ENCODE measurements at places on chromosomes 6 and 20.

GRCh38 chr6:82270881-82271635 lies 23.5 kb upstream of the IBTK start:
- peak; percentile 34 for DNase-seq

DNA sequence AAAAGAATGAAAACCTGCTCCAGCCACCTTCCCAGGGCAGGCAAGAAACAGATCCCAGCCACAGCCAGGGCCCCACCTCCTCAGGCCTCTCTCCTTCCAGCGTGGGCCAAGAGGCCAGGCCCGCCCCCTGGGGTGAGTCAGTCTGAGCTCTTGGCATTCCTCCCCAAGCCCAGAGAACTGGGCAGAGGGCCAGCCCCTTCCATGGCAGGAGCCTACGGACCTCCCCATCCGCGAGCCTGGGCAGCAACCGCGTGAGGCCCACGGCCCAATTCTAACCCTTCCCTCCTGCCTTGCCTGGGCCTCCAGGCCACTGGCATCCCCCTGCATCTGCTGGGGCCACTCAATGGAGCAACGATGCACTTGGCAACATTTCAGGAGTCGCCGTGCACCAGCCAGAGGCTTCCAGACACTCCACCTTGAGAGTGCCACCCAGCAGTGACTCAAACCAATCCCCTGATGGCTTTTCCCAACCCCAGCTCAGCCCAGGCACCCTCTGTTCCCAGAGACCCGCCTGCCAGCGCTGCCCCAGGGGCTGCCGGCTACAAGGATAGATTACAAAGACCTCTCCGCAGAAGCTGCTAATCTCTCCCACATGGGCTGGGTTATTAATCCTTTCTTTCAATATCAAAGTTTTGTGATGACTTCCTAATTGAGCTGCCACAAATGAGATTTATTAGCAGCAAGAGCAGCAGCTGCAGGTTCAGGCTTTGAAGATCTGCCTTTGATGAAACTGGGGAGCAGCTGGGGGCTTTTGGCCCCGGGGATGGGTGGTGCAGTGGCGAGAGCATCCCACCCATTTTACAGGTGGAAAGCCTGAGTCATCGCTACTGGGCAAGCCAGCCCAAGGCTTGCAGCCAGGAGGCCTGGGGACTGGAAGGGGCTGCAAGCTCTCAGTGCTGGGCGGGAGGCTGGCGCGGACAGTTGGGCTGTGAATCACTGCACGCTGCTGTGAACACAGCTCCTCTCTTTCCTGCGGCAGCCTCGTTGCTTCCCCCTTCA lies 85.7 kb downstream of the NFATC2 start:
- no peak for DNase-seq

- DNase-seq: no peak
Measured at GRCh38 chr20:43642548-43642947, 24.4 kb upstream of the MYBL2 start.

DNA sequence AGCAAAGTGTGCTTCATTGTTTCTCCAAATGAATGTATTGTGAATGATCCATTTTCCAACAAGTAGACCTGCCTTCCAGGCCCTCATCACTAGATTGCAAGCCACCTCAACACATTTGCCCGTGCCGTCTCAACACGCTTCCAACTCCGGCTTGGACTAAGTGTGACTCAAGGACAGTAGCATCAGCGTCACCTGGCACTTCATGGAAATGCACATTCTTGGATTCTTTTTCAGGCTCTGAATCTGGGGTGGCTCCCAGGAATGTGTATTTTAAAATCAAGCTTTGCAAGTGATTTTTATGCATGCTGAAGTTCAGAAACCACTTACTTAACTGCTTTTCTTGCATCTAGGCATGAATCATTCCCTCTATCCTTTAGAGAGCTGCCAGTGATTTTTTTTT lies 129.6 kb upstream of the EEF1E1 start:
- DNase-seq: no peak

DNA sequence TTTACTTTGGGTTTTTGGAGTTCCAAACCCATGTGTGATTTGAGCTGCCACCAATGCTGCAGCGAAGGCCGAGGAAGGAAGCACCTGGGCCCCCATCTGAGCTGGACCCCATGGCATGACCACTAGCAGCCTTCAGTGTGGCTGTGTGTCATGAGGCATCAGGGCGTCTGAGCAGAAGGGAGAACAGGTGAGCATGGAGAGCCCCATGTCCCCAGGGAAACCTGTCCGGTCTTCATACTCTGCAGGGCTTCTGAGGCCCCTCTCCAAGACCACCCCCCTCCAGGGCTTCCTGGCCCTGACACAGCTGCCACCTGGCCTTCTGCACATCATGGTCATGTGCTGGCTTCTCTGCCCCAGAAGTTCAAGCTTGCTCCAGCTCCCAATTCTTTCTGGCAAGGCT lies 169.1 kb upstream of the CST7 start:
- no peak for DNase-seq
